Forelimb muscle (tissue), 1 donor: ENCODE measurements at places on chromosomes 4 and X. TPM values are rescaled to one million over a fixed set of nuclear protein-coding genes. Genes with fewer than 3 reads are reported as not detected.

DNA sequence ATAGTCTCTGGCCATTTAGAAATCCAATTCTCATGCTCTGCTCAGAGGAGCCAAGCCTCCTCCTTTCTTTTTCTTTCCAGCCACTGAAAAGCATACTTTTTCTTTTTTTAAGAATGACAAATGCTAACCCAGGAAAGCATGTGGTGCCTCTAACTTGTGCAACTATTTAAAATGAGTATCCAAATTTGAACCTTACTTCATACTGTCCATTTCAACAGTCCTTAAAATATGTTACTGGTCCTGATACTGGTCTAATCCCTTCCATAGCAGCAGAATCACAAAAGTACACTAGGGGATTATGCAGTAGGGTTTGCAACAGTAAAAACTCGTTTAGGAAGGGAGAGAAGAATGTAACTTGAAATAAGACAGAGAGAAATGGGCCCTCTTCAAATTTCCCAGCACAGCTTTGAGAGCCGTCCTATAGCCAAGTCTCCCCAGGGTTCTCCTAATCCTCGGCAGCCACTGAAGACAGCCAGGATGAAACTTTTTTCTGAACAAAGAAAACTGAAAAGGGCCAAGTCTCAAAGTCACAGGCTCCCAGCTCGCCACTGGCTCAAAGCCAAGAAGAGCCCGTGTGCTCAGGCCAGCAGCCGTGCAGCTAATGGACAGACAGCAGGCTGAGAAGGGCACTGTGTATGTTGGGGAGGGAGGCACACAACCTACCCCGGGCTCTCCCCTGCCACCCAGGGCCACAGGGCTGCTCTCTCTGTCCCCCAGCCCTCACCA, 39.5 kb downstream of the GPC4 start:
- no peak for DNase-seq

Gene EDA2R
- 8.9 TPM for polyA plus RNA-seq

DNA sequence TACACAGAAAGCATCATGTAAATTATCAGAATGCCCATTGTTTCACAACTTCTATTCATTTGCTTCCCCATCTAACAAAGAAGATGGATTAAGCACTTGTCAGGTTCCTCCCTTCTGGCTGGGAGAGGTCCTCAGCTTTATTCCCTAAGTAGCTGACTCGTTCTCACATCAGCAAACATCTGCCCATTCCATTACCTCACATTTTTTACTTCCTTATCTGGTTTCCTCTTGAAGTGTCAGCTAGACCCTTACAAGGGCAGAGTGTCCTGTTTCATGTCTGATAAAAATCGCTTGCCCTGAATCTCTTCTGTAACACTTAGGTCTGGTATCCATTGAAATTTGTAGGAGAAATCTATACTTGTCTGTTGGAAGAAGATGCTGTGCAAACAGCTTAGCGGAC, 34.7 kb downstream of the TMPRSS11A start:
- DNase-seq = no peak

GRCh38 chr4:141142423-141142822, 9.2 kb upstream of the RNF150 start:
- DNase-seq = no peak

Gene SUPT20HL2
- polyA plus RNA-seq = 0.28 TPM

GRCh38 chrX:51891821-51892551, 1.4 kb upstream of the MAGED1 start:
- DNase-seq = peak; percentile 93

GRCh38 chrX:48470110-48470832, at the start of gene SLC38A5:
SLC38A5 (minus strand) TSS chrX:48470260; CDS start chrX:48467924, 2,336 bp downstream.
- DNase-seq = no peak

DNA sequence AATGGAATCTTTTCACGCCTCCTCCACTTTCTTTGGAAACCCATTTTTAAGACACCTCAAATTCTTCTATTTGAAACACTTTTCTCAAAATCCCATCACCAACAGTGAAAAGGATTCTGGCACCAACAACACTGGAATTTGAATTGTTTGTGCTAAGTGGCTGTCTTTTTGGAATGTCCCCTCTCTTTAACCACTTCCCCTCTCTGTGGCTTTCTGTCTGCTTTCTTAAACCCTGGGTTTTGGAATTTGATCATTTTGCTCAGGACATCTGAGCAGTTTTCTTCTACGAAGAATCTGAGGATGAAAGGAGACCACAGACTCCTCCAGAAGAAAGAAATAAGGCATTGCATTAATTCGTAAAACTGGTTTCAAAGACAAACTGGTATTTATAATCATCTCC, 89.0 kb downstream of the MXRA5 start:
- DNase-seq = no peak

GRCh38 chr4:952881-953573, 20.3 kb downstream of the DGKQ start:
- DNase-seq = no peak

GRCh38 chrX:53003111-53003510, 44.8 kb upstream of the FAM156A start:
- DNase-seq = no peak

Gene CFP
- 3.0 TPM for polyA plus RNA-seq

DNA sequence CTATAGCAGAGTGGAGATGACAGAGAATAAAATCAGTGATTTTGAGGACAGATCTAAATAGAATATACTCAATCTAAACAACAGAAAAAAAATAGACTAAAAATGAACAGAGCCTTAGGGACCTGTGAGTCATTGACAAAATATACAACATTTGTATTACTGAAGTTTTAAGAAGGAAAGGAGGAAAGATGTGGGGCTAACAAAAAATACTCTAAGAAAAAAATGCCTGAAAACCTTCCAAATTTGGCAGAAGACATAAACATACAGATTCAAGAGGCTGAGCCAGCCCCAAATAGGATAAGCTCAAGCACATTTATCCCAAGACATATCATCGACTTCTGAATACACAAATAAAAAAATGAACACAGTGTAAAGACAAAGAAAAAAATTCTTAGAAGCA, 123.6 kb upstream of the INTU start:
- no peak for DNase-seq

DNA sequence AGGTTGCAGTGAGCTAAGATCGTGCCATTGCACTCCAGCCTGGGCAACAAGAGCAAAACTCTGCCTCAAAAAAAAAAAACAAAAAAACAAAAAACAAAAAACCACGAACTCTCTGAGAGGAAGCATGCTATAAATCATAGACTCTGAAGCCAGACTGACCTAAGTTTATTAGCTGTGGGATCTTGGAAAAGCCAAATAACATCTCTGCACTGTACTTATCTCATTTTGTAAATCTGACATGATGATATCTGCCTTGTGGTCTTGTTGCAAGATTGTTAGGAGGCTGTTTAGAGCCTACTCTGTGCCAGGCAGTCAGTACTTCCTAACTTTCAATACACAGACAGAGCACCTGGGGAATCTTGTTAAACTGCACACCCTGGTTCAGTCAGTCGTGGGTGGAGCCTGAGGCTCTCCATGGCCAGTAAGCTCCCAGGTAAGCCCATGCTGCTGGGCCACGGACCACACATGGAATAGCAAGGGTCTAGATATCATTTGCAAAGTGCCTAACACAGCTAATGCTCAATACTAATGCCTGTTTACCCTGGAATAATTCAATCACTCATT, 107.6 kb upstream of the SMIM10 start:
- no peak for DNase-seq

- DNase-seq = no peak
Measured at GRCh38 chr4:152087335-152087734, 326.5 kb upstream of the GATB start.

GRCh38 chr4:164876700-164877324, at the start of gene APELA:
APELA (plus strand) TSS chr4:164877178; CDS start chr4:164877332, 154 bp downstream.
- no peak for DNase-seq

DNA sequence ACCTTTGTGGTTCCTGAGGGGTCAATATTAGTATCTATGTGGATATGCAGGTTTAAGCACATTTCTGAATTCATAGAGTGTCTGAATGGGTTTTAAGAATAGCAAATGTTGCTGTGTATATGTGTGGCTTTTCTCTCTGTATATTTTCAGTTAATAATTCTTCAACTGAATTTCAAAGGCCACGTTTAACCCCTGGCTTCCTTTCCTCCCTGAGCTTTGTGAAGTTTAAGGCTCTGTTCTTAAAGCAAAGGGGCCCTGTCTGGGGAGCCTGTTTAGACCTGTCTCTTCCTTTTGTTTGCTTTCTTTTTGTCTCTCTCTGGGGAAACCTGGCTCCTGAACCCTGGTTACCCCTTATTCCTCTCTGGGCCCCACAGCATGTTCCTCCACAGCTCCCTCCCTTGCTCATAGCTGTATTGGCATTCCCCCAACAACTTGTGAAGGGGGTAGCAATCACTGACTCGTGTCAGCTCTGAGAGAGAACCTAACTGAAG, 139.1 kb downstream of the COL4A6 start:
- no peak for DNase-seq
